ENCODE measurements at places on chromosomes 12 and 14.

GRCh38 chr12:5905757-5906156 lies 39.3 kb downstream of the ANO2 start:
- DNase-seq = no peak

DNA sequence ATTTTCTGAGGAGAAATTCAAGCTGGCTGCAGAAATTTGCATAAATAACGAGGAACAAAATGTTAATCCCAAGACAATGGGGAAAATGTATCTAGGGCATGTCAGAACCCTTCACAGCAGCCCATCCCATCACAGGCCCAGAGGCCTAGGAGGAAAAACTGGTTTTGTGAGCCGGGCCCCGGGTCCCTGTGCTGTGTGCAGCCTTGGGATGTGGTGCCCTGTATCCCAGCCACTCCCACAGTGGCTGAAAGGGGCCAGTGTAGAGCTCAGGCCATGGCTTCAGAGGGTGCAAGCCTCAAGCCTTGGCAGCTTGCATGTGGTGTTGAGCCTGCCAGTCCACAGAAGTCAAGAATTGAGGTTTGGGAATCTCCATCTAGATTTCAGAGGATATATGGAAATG lies 57.7 kb downstream of the NPAS3 start:
- no peak for DNase-seq

DNA sequence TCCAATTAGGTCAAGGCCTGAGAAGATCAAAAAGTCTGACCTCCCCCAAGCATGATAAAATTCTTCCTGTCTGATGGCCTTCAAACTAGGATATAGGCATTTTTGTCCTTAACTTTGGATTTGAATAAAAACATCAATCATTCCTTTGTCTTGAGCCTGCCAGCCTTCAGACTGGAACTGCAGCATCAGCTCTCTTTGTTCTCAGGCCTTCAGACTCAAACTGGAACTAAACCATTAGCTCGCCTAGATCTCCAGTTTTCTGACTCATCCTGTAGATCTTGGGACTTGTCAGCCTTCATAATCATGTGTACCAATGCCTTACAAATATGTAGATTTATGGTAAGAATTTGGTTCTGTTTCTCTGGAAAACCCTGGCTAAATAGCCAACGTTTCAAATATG lies 721.7 kb downstream of the GALC start:
- no peak for DNase-seq

- DNase-seq = no peak
Observed at GRCh38 chr14:75989134-75989533, 3.6 kb downstream of the IFT43 start.

- DNase-seq = no peak
Observed at GRCh38 chr14:34465069-34465859, 3.2 kb upstream of the SPTSSA start.

GRCh38 chr12:125652681-125653080 lies 587.4 kb downstream of the AACS start:
- no peak for DNase-seq

DNA sequence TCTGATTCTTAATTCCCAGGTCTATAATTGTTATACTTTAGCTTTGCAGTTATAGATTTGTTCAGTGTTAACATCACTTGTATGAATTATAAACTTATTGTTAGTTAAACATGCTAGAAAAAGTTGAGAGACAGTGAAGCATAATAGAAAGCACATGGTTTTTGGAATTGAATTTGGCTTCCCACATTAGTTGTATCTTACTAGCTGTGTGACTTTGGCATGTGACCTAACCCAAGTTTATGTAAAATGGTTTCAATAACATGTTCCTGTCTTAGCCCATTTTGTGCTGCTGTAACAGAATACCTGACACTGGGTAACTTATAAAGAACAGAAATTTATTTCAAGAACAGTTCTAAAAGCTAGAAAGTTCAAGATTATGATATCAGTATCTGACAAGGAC lies 146.3 kb downstream of the PDE3A start:
- no peak for DNase-seq

- DNase-seq = no peak
Observed at GRCh38 chr14:89013698-89014568, 189.5 kb downstream of the TTC8 start.

GRCh38 chr12:65335021-65335714 lies 56.7 kb downstream of the MSRB3 start:
- DNase-seq = no peak

DNA sequence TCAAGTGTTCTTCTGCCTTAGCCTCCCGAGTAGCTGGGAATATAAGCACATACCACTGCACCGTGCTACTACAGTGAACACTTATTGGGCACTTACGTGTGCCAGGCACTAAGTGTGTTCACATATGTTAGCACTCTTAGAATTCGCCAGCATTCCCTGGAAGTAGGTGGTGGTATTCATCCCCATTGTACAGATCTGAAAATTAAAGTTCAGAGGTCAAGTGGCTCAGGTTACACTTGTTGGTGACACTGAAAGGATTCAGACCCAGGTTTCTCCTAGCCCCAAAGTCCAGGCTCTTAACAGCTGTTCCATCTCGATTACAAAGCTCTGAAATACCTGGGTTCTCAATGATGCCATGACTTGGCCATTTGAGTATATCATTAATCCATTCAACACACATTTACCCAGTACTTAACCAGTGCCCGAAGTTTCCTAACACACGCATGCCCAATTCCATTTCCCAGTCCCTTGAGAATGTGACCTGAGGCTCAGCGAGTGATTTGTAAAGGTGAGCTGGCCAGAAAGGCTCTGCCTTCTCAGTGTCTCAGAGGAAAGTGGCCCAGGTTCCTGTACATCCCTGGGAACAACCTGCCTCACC lies 4.8 kb downstream of the MVK start:
- DNase-seq = no peak

DNA sequence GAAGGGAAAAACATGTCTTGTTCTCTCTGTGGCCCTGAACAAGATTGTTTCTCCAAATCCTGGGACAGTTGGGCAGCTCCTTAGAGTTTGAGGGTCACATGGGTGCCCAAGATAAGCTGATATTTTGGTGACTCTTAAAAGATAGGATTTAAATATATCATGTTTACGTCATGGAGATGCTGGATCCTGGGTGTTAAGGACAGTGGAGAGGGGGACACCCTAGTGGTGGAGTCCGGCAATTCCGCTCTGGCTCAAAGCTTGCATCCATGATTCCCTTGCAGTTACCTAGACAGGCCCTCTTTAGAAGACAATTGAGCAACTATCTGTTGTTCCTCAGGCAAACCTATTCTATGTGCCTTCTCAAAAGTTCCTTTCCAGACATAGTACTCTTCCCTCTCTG lies 101.8 kb downstream of the CMKLR1 start:
- DNase-seq = no peak

GRCh38 chr14:77964586-77964985 lies 164.7 kb downstream of the ADCK1 start:
- no peak for DNase-seq

DNA sequence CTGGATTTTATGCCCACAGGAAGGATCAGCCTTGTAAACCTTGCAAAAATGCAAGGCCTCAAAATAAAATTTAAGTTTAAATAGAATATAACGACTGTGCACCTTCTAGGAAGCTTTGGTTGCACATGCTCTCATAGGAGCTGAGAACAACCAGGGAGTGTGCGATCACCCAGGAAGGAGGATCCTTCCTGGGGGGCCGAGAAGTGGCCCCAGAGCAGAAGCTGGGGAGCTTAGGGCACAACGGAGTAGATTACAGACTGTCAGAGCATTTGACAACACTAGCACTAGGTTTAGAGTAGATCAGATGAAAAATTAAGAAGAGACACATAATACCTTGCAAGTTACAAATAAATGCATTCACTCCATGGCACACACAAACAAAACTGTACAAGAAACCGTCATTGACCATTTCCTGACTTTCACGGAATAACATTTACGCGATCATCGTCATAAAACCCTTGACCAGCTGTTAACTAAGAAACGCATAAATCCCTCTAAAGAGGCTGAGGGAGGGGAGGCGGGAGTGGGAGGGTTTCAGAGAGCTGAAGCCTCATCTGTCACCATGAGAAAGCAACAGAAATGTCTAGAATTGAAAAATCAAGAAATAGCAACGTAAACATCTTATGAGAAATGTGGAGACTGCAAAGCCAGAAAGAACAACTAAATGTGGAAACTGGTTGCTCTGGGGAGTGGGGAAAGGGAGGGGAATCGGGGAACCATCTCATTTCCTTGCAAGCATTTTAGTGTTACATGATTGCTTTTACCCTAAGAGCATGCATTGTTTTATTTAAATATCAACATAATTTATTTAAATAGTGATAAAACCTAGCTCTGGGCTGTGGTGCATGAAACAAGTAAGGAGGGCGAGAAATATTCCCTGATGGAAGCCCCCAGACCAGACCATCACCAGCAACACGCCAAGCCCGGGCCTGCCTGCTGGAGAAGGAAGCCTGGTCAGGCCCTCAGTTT lies 13.1 kb upstream of the CCDC85C start:
- no peak for DNase-seq

GRCh38 chr14:23139874-23140273 lies 20.8 kb upstream of the CEBPE start:
- no peak for DNase-seq

GRCh38 chr12:4477129-4477528 lies 31.5 kb upstream of the FGF6 start:
- DNase-seq = no peak

- no peak for DNase-seq
Observed at GRCh38 chr14:94921882-94922585, 152.1 kb upstream of the GSC start.

DNA sequence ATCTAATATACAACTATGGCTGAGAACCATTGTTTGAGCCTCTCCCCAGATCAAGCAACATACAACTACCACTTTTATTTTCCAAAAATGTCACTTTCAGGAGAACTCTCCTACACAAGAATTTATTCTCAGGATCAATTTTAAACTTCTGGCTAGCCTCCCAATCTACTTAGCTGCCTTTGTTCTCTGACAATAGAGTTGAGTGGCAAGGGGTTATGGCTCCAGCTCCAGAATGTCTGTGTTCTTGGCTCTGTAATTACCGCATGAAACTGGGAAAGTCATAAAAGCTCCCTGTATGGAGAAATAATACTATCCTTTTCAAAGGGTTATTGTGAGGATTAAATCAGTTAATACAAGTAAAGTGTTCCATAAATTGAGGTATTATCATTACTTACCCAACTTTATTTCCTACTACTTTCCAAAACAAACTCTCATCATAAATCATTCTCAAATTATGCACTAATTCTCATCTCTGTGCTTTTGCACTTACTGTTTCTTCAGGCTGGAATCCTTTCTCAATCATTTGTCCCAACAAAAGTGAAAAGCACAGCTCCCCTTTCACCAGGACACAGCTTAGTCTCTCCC lies 121.9 kb downstream of the GARIN6 start:
- DNase-seq = no peak

DNA sequence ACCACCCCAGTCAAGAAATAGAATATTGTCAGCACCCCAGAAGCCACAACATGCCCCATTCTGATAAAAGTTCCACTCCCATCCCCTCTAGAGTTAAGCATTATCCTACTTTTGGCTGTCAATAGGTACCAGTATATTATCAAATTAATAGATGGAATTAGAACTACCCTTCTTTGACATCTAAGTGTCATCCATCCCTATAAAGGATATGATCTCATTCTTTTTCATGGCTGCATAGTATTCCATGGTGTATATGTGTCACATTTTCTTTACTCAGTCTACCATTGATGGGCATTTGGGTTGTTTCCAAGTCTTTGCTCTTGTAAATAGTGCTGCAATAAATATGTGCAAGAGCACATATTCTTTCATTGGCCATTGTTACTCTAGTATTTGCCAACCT lies 246.2 kb downstream of the SEC23A start:
- no peak for DNase-seq

DNA sequence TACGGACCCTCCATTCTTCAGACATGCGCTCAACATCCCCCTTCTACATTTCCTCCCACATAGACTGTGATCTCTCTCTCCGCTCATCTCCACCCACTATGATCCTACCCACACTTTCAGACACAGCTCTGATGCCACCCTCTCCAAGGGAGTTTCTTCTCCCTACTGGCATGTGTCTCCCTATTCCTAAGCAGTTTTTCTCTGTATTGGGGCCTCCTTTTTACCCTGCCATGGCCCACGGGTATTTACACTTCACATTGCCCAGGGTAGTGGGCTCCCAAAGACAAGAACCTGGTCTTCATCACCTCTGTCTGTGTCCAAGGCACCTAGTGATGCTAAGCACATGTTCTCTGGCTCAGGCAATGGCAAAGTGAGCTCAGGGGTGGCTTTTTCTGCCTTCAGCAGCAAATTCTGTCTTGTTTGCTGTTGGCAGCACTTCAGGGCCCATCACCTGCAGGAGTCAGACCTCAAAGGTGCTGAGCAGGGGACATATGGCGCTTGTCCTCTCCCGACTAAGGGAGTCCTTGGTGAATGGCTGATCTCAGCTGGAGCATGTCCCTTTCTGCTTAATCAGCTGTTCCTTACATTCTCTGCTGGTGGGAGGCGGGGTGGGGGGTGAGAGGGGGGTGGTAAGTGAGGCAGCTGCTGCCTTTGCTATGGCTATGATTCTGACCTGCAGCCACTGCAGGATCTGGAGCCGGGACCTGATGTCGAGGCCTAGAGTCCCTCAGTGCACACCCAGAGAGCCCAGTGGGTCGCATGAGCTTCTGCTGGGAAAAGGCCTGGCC lies 256.8 kb downstream of the PCNX1 start:
- DNase-seq = no peak

GRCh38 chr14:37139710-37140109 lies 32.7 kb downstream of the SLC25A21 start:
- DNase-seq = no peak

DNA sequence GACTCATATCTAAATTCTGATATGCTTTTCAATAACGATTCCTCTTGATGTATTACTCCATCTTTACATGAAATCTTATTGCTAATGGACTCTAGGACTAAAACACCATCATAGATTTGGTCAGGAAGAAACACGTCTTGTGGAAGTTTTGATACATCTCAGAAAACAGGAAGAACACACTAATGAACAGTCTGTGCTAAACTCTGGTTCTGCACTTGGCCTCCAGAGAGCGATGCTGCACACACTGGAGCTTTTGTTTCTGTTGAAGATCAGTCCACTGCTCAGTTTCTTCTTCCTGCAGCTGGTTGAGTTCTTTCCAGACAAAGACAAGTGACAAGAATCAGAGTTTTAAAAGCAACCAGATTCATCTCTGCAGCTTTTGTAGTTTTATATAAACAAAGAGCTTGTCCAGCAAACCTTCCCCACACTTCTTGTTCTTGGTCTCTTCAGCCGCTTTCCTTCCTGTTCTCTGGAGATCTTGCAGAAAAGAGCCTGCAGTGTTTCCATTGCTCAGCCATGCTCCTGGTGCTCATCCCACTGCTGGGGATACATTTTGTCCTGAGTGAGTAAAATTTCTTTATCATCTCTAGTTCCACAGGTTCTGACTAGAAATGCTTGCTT lies 229.1 kb upstream of the OR4E1 start:
- no peak for DNase-seq

DNA sequence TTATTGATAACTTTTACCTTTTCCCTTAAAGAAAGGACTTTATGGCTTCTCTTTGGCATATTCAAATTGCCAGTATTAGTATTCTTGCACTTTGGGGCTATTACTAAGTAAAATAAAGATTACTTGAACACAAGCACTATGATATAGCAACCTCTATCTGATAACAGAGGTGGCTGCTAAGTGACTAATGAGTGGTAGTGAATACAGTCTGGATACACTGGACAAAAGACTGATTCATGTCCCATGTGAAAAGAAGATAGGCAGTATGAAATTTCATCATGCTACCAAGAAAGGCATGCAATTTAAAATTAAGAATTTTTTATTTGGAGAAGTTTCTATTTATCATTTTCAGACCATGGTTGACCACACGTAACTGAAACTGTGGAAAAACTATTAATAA lies 399.9 kb downstream of the FSCB start:
- DNase-seq = no peak
